ENCODE measurements at places on chromosomes 16 and 17.

GRCh38 chr17:57097832-57098421 lies 12.9 kb downstream of the AKAP1 start:
- no peak for DNase-seq

DNA sequence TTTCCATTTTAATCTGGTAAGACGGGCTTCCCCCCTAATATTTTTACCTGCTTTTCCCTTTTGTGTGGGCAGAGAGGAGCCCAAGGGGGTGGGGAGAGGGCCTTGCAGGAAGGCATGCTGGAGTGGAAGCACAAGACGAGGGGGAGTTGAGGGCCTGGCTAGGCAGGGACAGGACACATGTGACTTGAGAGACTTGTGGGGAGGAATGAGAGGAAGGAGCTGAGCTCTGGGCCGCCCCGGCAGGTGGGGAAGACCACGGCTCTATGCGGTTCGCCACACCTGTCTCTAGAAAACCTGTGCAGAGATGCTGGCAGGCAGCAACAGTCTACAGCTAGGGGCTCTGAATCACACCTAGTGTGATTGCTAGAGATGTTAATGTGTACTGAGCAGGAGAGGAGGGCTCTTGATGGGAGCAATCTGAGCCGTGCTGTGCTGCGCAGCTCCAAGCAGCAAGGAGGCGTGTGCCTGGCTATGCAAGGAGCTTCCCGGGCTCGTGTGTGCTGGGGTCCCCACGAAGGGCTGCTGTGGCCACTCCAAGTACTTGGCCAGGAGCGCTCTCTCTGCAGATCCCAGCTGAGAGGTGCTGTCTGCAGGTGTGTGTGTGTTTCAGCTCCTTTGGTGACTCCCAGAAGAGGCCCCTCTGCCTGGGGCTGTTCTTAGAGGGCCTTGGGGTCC lies 50.2 kb downstream of the PDPK1 start:
- DNase-seq, result no peak

- no peak for DNase-seq
Measured at GRCh38 chr16:26263406-26263805, 571.6 kb downstream of the HS3ST4 start.

DNA sequence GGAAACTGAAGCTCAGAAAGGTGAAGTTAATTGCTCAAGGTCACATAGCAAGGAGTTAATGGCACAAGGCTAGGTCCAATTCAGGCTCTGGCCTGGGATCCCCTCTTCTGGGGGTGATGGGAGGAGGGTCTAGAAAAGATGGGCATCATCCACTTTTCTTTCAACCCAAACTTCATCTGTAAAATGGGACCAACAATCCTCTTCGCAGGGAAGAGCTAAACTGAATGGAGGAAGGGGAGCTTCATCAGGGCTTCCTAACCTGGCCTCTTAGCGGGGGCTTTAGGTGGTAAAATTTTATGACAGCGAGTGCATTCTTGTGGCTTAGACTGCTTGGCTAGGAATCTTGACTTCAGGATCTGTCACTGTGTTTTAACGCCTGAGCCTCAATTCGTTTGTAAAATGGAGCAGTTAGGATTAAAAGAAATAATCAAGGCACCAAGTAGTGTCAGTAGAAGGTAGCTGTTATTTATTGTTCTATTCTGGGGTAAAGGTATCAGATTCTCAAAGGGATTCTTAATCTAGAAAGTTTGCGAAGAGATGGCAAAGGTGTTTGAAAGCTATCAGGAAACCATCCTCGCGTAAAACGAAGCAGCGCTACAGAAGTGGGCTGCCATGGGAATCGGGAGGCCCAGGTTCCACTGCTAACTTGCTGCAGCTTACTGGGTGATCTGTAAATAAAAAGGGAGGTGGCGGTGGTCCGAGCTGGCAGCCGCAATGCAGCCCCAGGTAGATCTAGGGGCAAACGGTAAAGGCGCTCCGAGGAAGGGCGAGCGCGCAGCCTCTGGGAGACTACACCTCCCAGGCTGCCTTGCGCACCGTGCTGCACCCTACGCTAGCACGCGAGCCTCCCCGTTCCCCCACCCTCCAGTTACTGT lies 1.5 kb upstream of the SRCAP start:
- no peak for DNase-seq

- DNase-seq, result no peak
Measured at GRCh38 chr16:83622010-83622409, 185.8 kb upstream of the HSBP1 start.

DNA sequence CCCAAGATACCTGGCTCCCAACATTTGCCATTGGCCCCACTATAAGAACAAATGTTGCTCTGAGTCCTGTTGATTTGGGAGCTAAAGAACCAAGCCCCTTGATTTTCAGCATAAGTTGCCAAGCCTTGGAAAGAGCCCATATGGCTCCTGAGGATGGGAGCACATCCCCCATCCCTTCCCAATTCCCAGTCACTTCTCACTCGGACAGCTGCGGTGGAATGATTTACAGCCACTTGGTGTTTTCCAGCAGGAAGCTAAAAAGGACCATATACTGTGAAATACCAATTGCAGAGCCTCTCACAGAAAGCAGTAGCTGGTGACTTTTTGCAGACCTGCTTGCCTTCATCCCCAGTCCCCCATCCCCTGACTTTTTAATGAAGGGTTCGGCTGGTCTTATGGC lies 524.6 kb downstream of the GRIN2A start:
- DNase-seq, result no peak

DNA sequence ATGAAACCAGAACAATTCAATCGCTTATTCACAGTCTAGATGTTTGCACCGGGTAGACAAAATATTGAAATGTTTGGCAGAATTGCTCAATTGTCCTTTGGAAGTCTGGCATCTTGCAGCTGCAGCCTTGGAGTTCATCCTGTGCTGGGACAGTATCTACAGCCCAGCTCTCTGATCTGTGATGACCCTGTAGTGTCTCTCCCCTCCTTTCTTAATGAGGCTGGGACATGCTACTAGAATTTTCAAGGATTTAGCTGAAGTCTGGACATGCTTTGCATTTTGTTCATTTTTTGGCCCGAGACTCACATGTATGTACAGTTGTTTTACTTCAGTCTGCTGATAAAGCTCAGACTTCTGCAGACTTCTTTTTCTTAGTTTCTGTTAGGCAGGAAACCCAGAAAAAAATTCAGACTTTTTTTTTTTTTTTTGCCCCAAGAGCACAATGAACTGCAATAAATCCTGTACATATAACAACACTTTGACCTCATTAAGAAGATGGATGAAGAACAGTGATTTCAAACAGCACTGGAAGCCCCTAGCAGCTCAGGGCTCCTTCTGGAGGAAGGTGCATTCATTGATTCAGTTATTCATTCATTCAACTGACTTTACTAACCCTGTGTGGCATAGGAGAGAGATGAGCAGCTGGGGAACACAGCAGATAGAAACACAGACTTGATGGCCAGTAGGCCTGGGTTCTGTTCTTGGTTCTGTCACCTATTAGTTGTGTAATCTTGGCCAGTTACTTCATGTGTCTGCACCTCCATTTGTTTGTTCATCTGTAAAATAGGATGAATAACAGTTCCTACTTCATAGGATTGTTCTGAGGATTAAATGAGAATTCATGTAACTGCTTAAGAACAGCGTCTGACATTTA lies 210.0 kb downstream of the MAP2K4 start:
- DNase-seq, result no peak
